ENCODE measurements at places on chromosomes 5 and 9. TPM values are rescaled to one million over a fixed set of nuclear protein-coding genes. Genes with fewer than 3 reads are reported as not detected.

Gene KYAT1
- 13.0 TPM for total RNA-seq

Gene GFI1B
- not detected for total RNA-seq

DNA sequence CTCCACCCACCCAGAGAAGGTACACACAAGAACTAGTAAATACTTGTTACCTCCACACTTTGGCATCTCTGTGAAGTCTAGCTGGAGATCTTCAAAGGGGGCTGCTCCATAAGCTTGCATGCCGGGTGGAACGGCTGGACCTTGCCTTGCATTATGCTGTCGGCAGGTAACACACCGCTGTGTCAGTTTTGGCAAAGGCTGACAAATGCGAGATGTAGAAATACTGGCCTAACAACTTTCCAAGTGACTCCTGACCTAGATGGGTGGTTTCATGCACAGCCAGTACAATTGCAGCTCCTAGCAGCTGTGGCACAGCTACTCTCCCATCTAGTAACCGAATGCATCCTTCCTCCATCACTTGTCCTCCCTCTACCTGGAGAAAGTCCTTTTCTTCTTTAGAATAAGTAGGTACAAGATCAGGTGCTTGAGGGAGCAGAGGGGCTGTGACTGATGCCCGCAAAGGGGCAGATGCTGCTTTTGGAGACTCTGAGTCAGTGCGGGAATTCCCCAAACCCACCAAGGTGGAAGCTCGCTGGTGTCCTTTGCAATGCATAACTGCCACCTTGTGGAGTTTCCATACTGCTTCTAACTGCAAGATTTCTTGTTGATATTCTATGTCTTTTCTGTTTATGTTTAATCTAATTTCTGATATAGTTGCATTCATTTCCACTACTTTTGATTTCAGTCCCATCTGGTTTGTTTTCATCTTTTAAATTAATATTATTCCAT lies 78.4 kb downstream of the TMEM161B start:
- DNase-seq = no peak

DNA sequence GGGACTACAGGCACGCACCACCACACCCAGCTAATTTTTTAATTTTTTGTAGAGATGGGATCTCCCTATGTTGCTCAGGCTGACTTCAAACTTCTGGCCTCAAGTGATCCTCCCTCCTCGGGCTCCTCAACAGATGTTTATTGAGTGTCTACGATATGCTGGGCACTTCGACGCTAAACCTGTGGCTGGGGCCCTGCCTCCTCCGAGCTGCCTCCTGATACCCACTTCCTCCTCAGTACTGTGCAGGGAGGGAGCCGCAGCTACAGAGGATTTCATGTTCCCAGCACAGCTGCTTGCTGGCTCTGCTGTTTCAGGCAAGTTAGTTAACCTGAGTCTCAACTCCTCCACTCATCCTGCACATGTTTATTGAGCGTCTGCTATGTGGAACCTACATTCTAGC lies 9.6 kb downstream of the AIF1L start:
- no peak for DNase-seq

- no peak for DNase-seq
Measured at GRCh38 chr5:146744068-146744745, 134.3 kb downstream of the PPP2R2B start.

Measured in ureter (tissue), 1 donor.